Iris pigment epithelial cell (primary cell): ENCODE measurements at places on chromosomes 7 and 10.

- peak; percentile 62 for DNase-seq
Observed at GRCh38 chr7:50552921-50553320, 12.3 kb downstream of the DDC start.

- no peak for DNase-seq
Observed at GRCh38 chr7:141234335-141235105, 160.7 kb downstream of the TMEM178B start.

DNA sequence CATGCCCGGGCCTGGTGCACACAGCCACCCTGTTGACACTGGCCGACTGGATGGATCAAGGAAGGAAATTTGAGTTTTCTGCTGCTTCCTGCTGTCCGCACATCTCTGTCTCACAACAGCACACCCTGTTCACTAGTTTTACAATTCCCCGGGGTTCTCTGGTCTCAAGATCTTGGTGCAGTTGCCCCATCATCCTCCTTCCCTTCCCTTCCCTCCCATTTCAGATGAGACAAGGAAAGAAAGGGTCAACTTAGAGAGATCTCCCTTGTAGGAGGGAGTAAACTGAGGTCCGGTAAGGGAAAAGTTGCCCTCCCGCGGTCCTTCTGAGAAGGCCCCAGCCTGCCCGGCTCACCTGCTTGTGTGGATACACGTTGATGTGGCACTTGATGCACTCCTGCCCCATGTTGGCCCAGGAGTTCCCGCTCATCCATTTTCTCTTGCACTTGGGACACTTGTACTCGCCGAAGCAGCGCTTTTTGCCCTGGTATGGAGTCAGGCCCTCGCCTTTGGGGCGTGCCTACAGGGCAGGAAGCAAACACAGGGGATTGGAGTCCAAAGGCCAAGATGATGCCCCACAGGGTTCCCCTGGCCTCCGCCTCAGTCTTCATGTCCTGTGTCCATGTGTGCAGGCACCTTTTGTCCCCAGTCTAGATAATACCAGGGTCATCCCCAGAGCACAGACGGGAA lies 46.8 kb downstream of the PPIF start:
- no peak for DNase-seq

- DNase-seq: no peak
Observed at GRCh38 chr7:52936750-52937149, 98.7 kb upstream of the POM121L12 start.

DNA sequence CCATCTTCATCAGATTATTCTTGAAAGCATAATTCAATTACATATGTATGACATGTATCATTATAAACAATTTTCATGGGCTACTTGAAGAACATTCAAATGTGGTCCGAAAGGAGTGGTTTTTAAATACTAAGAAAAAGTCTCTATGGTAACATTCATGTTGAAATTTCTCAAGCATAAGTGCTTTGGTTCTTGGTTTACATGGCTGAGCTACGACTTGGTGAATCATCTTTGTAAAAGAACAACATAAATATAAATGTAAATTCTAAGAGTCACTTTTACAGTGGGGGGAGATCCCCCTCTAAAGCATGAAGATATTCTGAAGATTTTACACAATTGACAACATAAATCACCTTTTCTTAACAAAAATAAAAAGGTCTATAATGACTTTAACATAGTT lies 118.6 kb downstream of the MAGI2 start:
- DNase-seq: peak; percentile 45

GRCh38 chr7:7664291-7664690 lies 23.7 kb downstream of the UMAD1 start:
- no peak for DNase-seq

GRCh38 chr10:15348579-15348978 lies 22.5 kb downstream of the FAM171A1 start:
- DNase-seq: no peak

- DNase-seq: no peak
Observed at GRCh38 chr7:150753239-150753638, 16.0 kb downstream of the GIMAP5 start.

DNA sequence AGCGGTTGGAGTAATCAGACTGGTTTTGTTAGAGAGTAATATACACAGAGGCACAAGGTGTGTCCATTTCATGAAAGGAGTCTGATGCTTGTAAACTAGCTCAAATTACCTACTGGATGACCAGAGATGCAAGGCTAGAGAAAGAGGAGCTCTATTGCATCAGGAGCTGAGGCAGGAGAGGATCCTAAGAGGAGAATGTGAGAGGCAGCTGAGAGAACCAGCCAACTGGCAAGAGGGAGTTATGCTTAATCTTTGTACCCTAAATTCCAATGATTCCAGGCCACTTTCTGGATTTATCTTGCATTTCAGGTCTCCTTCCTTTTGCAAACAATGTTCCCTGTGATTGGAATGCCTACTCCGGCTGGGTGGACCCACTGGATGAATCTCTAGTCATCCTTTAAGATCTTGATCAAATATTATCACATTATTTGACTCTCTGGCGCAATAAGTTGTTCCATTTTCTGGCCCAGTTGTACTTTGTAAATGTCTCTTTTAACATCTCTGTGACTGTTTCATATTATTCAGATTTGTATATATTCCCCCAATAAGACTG lies 57.5 kb upstream of the PTPN12 start:
- peak; percentile 11 for DNase-seq

- DNase-seq: no peak
Observed at GRCh38 chr7:119233015-119233414, 1008.5 kb downstream of the ANKRD7 start.

DNA sequence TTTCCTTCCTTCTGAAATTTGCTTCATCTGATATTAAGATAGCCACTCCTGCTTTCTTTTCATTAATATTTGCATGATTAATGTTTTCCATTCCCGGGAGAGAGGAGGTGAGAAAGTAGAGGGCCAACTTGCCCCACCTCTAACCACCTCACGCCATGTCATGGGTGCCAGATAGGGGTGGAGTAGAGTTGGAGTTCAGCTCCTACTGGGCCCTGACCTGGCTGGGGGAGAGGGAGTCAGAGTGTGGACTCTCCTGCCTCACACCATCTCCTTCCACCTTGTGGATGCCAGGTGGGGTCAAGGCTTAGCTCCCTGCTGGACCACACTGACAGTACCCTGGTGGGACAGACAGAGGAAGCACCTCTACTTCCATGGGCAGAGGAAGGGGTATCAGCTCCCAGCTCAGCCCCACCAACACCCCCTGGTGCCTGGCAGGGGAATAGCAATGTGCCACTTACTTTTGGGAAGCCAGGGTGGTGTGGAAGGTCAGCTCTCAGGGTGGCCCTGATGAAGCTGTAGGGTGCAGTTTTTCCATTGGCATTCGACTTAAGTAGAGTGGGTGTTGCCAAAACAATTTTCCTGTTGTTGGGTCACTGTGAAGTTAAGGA lies 28.0 kb downstream of the CHST12 start:
- DNase-seq: no peak

DNA sequence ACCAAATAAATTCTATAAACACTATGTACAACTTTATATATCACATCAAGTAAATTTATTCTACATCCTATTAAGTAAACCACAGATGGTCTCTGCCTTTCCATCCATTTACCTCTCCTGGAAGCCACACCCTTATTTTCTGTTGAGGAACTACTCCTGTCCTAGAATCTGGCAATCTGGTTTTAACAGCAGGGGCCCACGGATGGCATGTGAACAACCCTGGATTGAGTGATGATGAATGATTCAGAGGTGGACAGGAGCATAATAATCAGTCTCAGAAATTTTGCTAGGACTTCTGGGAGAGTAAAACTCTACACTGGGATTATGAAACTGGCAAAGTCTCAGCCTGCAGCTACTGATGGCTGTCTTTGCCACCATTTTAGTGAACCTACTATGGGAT lies 54.1 kb downstream of the CDK6 start:
- DNase-seq: no peak

- peak; percentile 63 for DNase-seq
Observed at GRCh38 chr10:102401735-102402511, 6.4 kb downstream of the NFKB2 start.

- no peak for DNase-seq
Observed at GRCh38 chr10:88158526-88159122, 295.2 kb downstream of the PTEN start.

- no peak for DNase-seq
Observed at GRCh38 chr10:124339119-124340032, 79.3 kb downstream of the OAT start.

- DNase-seq: peak; percentile 66
Observed at GRCh38 chr7:36661135-36661840, 63.0 kb downstream of the AOAH start.

- no peak for DNase-seq
Observed at GRCh38 chr7:29131678-29132077, 14.7 kb downstream of the CPVL start.

DNA sequence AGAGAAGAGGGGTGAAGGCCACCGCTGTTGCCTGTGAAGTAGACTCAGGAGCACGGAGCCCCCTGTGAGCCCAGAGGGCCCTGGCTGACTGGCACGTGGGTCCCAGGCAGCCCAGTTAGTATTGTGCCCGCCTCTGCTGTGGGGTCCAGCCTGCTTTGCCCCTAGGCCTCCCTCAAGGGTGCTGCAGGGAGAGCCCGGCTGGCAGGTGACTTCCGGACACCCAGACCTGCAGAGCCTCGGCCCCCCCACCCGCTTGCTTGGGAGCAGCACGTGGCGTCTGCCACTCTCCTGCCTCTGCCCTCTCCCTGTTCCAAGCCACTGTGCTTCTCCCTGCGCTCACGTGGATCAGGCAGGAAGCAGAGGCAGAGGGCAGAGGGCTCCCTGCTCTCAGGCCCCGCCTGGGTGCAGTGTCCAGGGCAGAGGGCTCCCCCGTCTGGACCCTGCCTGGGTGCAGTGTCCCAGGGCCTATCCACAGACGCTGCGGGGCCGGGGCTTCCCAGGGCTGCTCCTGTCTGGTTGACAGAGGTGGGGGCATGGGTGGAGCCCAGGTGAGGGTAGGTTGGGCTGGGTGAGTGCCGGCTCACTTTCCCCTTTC lies 88.4 kb downstream of the DNAJB6 start:
- DNase-seq: no peak

DNA sequence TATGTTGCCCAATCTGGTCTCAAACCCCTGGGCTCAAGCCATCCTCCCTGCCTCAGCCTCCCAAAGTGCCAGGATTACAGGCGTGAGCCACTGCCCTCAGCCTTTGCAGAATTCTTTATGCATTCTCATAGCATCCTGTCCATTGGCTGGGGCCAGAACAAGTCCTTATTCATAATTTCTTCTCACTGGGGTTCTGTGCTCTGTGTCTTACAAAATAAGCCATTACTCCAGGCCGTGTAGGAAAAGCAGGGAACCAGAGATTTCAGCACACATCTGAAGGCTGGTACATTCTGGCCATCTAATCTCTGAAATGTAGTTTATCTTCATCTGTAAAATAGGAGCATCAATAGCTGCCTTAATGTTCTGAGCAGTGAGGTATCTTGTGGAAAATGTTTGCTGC lies 10.3 kb upstream of the OCM start:
- DNase-seq: no peak

DNA sequence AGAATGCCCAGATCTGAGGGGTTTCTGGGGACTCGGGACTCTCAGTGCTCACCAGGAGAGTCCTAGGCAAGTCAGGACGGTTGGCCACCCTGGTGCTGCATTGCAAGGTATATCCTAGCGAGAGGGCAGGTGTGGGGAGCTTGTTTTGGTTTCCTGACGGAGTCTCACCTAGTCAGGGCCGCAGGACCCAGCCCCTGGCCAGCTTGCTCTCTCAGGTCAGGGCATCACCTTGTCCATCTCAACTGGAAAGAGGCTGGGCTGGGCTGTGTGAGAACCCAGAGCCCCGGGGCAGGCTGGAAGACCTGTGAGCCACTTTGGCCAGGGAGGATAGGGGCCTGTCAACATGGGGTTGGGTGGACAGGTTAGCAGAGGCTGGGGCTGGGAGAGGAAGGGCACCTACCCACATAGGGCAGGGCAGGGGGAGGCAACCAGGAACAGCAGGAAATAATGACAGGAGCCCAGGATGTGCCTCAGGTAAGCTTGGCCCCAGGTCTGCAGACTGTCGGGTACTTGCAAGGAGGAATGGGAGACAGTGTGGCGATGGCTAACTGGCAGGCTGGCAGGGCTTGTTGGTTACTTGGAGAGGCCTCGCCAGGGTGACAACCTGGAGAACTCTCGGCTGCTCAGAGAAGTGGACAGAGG lies 31.5 kb downstream of the DNAJB12 start:
- no peak for DNase-seq

DNA sequence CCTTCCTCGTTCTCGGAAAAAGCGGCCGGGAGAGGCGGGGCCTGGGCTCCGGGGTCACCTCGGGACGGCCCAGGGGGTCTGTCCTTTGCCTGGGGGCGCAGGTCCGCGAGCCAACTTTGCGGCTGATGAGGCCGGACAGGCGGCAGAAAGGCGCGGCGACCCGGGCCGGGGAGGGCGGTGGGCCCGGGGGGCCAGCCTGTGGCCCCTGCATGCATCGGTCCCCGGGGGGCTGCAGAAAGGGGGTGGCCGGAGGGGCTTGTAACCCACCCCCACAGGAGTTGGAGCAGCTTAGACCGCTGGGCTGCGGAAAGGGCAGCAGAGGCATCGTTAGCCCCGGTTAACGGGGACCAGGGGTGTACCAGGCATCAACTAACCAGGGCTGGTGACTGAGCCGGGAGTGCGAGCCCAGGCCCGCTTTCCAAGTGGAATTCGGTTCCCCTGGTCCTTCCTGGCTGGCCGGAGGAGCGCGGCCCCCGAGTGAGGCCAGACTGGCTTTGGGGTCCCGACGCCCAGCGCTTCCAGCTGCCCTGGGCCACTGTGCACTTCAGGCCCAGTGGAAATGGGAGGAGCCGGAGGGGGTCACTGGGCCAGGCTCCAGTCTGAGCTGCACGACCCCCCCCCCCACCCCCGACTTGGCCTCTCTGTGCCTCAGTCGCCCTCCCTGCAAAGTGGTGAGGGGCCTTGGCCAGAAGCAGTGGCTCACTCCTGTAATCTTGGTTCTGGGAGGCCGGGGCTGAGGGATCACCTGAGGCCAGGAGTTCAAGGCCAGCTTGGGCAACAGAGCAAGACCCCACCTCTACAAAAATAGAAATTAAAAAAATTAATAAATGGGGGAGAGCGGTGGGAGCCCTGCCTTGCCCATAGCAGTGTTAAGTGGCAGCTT lies 919 bp downstream of the SLC29A4 start:
- DNase-seq: no peak

- no peak for DNase-seq
Observed at GRCh38 chr7:106896231-106896630, 31.1 kb downstream of the PIK3CG start.

DNA sequence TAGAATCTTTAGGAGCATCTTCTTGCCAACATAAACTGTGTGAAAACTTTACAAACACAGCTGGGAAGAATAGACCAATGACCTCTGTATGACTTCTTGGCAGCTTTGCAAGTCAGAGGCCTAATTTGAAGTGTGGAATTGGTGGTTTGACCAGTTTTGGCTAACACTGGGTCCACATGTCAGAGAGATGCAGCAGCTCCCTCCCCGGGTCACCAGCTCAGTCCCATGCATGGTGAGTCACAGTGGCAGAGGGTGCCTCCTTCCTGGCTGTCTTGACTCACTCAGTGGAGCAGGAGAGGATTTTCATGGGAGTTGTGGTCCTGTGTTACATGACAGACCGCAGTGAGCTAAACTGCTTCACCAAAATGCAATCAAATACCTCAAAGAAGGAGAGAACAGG lies 8.2 kb upstream of the STARD3NL start:
- peak; percentile 65 for DNase-seq
